CD4-positive, CD25-positive, alpha-beta regulatory T cell (primary cell): ENCODE measurements at places on chromosomes 2 and 18.

- no peak for DNase-seq
Measured at GRCh38 chr2:19900931-19901441, 797 bp downstream of the TTC32 start.

DNA sequence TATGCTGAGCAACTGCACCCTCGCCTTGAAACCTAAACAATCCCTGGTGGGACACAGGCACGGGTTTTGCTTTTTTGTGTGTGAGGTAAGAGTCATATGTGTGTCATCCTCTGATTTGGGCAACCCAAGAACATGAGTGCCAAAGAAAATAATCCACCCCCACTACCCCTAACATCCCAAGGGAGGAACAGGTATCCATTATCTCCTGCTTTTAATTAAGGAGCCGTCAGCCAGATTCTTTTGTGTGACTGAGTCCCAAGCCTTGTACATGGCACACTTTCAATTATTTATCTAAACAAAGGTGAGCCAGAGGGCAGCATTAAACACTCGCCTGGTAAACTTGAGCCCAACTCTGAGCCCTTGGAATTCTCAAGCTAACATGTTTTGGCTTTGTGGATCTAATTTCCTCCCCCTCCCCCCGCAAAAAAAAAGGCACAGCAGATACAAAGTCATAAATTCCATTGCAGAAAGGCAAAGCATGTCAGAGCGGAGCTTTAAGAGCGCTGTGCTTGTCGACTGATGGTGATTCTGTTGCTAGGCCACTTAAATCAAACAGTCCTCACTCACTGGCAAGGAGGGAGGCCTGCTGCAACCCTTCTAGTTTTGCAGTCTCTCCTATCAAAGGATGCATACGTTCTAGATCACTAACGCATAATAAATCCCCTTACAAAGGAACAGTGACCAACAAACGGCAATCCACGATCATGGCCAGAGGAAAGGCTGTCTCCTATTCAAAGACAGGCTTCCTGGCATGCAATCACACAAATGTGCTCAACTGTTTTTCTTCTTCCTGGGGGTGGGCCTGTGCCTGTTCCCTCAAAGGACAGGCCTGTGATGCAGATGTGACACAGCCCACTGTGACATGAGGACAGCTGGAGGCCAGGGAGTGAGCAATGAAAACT is 143.5 kb upstream of the LMAN1 start:
- no peak for DNase-seq

GRCh38 chr2:218875692-218876246 is 4.9 kb upstream of the WNT10A start:
- no peak for DNase-seq

DNA sequence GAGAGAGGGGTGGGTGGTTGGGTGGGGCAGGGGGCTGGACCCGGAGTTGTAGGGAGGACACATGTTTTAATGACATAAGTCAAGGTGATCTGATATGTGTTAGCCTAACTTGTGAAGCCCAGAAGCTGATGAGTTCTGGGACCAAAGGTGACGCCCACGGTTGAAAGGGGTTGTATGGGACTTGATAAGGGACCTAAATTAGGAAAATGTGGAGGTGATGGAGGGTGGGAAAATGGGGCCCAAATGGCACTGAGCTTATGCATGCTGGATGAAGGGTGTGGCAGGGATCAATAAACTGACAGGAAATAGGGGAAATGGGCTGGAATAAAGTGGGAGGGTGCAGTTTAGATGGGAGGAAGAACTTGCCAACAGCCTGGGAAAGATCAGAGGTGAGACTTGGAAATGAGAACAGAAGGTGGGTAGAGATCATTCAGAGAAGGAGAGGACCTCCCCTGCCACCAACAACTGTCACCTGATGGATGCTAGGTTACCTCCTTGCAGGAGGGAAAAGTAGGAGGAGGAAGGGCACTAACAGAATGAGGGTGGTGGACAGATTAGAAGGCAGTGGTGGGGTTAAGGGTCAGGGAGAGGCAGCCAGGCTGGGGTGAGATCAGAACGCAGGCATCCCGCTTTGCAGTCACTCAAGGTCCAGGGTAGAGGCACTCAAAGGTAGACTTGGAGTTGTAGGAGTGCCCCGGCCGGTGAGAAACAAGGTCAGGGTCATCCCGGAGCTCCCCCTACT is 15.3 kb downstream of the WNT10A start:
- DNase-seq, result no peak
